ENCODE measurements at places on chromosomes 2 and 18.
A peak's percentile ranks its signal among the peaks of the same experiment; 100 is the strongest.

DNA sequence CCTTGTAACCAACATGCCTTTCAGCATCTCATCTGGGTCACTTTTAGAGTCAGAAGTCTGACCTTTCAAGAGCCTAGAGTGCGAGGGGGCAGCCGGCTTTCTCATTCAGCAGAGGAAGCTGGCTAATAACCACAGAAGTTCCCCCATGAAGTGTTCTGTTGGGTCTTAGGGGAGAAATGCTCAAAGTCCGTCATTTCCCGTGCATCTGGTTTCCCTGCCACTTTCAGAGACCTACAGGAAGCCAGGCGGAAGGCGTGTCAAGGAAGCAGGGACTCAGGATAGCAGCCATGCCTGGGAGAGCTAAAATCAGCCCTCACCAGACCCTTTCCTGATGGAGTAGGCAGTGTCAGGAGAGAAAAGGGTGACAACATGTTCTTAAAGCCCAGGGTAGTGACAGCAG, 301.8 kb upstream of the ID2 start:
- DNase-seq = no peak

DNA sequence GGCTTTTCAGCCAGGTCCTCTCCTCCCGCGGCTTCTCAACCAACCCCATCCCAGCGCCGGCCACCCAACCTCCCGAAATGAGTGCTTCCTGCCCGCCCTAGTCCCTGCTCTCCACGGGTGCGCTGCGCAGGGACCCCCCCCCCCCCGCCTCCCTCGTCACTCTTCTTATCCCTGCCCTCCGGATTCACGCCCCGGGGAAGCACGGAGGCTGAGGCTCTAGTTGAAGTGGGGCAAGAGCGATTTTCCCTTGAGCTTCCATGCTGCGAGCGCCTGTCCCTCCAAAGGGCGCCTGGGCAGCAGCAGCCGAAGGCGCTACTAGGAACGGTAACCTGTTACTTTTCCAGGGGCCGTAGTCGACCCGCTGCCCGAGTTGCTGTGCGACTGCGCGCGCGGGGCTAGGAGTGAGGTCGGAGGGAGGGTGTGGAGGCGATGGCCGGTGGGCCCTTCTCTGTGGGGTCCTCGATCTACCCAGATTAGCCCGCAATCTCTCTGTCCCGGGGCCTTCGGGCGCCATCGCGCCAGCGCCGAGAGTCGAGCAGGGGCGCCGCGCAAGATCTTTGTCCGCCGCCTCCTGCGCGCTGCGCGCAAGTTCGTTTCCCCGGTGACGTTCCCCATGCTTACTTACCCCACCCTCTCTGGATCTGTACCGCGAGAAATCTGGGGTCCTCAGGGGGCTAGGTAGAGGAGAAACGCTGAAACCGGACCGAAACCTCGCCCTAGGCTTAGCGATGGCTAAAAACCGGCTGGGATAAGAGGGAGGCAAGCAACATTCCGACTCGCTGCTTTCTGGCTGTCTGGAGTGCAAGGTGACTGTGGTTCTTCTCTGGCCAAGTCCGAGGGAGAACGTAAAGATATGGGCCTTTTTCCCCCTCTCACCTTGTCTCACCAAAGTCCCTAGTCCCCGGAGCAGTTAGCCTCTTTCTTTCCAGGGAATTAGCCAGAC, 677 bp downstream of the GAD1 start:
- DNase-seq = no peak

GRCh38 chr2:197149546-197149945, 161.0 kb downstream of the ANKRD44 start:
- DNase-seq = no peak

DNA sequence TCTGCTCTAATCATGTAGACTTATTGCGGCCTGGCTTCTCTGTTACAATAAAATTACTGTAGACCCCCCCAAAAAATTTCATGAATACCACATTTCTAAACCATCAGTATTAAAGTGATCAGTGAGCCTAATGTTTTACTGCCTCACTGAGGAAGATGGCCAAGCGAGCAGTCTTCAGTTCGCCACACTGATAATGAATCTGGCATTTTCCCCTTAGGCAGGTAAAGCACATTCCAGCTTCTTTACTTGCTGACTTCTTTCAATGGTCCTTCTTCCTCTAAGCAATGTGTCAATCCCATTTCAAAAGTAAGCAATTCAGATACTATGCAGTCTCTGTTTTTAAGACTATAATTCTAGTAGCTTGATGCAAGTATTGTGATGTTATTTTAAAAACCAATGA, 137.6 kb downstream of the LAMA1 start:
- no peak for DNase-seq

DNA sequence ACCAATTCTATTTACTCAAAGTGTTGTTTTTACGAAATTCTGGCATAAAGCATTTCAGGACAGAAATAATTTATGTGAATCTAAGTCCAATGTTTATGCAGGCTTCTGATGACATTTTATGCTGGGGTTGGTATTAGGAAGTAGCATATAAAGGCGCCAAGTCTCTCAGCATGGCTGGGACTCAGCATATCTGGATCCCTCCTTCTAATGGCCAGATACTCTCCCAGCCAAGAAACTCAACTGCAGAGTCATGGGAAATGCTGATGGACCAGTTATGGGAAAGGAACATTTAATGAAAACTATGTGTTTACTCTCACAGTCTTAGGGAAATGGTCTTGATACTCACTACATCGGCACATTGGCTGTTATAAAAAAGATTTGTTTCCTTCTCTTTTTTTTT, 392.2 kb downstream of the ARHGAP15 start:
- DNase-seq = no peak

GRCh38 chr2:231693956-231694355, 14.4 kb upstream of the PTMA start:
- DNase-seq = no peak

GRCh38 chr2:69060938-69061501, 48.0 kb downstream of the ANTXR1 start:
- DNase-seq = no peak

- DNase-seq = no peak
Observed at GRCh38 chr2:84807063-84807485, 73.8 kb downstream of the TRABD2A start.

GRCh38 chr2:173664513-173664910, 300.7 kb downstream of the SP3 start:
- no peak for DNase-seq

DNA sequence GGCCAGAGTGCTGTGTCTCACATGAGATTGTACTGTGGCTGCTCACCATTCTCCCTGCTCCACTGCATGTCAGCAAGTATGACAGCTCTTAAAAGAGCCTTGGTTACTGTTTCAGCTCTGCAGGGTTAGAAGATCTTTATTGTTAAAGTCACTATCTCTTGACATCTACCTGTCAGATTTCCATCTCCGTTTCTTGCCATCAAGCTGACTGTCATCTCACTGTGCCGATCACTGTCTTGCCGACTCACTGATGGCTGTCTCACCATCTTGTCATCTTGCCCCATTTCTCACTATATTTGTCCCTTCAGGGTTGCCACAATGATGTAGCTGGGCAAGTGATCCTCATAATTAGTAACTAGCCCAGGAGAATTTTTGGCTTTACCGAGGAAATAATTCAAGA, 800.9 kb upstream of the CDH7 start:
- no peak for DNase-seq

GRCh38 chr2:160214461-160215445, 14.7 kb upstream of the ITGB6 start:
- DNase-seq = no peak

GRCh38 chr2:22942441-22942840, 442.5 kb upstream of the KLHL29 start:
- DNase-seq = no peak

GRCh38 chr2:203476881-203477280, 58.2 kb downstream of the RAPH1 start:
- no peak for DNase-seq

GRCh38 chr2:165815299-165816141, 21.5 kb upstream of the GALNT3 start:
- DNase-seq = no peak

DNA sequence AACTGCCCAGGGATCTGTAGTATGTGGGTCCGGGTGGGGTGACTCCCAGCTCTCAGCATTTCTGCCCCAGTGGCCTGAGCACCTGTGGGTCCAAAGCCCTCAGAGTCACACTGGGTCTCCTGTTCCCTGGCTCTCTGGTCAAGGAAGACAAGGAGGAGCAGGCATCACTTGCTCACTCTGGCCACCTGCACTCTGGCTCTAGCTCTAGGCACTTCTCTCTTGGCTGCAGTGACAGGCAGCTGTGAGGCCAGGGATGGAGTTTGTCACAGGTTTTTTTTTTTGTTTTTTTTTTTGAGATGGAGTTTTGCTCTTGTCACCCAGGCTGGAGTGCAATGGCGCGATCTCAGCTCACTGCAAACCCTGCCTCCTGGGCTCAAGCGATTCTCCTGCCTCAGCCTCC, 84.6 kb downstream of the HS1BP3 start:
- DNase-seq = no peak

DNA sequence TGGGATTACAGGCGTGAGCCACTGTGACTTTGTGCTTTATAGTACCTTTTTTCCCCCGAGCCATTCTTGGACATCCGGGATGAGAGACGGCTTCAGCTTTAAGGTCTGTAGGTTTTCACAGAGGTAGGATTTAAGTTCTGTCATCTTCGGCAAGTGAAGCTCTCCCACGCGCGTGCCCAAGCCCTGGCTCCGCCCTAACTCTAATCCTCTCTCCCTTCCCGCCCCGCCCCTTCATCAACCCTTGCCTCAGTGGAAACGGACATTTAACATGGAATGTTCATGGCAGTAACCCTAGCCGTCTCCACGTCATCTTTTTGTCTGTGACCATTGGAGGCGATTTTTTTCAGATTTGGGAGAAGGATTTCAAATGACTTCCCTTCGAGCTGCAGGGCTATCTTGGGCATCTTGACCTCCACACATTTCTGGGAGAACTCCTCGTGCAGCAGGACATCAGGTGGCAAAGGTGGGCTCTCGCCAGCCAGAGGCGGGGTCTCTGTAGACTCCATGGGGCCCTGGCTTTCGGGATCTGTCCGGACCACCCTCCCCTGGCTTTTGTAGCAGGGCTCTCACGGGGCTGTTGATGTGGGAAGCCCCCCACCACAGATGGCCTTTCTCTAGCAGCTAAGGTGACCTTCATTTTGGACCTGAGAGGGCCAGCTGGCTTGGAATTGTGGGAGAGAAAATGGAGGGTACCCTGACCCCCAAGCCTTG, 6.8 kb downstream of the COLEC11 start:
- no peak for DNase-seq

- DNase-seq = no peak
Observed at GRCh38 chr2:234300932-234301823, 195.7 kb downstream of the ARL4C start.

DNA sequence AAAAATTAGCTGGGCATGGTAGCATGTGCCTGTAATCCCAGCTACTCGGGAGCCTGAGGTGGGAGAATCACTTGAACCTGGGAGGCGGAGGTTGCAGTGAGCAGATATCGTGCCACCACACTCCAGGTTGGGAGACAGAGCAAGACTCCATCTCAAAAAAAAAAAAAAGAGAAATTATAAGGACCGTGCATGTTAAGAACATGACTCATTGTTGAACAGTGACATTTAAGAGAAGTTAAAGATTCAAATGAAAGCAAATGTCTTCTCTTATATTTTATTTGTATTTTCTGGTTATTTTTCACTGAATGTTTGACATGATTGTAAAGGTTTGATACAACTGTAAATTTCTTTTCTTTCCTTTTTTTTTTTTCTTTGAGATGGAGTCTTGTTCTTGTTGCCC, 69.6 kb downstream of the APLF start:
- no peak for DNase-seq

GRCh38 chr2:231714639-231715498, 6.5 kb downstream of the PTMA start:
- DNase-seq = peak; percentile 82

DNA sequence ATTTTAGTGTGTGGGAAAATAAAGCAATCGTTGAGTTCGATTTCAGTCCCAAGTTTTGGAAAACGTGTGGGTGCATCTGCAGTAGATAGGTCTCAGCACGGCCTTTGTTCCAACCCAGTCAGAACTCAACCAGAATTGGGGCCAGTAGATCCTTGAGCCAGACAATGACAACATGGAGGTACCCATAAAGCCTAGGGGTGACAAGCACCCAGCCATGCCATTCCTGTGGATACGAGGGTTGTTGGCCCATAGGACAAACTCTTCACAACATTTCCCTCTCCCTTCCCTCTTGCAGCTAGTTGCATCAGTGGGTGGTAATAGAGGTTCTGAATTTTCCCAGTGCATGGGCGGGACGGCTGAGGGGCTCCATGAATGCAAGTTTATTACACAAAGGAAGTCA, 60.1 kb downstream of the ST3GAL5 start:
- DNase-seq = no peak

DNA sequence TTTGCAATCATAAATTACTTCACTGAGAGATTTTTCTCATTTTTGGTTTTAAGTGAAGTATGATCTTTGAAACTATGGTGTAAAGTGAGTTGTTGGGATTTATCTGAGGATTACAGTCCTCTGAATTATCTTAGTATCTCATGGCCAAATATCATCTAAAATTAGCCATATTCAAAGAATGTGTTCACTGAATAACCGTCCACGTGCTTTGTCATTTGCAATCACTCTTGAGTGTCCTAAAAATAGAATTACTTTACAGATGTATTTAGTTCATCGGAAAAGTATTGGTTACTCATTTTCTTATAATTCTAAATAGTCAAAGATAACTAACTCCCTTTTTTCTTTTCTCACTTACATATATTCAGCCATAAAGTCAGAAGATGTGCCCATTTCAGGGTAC, 141.2 kb downstream of the RTN4 start:
- DNase-seq = no peak

- DNase-seq = peak; percentile 58
Observed at GRCh38 chr2:10407841-10408648, 40.1 kb downstream of the ODC1 start.

GRCh38 chr18:36532394-36532793, 234.9 kb downstream of the FHOD3 start:
- no peak for DNase-seq

- no peak for DNase-seq
Observed at GRCh38 chr2:63192169-63192888, 141.7 kb downstream of the OTX1 start.

DNA sequence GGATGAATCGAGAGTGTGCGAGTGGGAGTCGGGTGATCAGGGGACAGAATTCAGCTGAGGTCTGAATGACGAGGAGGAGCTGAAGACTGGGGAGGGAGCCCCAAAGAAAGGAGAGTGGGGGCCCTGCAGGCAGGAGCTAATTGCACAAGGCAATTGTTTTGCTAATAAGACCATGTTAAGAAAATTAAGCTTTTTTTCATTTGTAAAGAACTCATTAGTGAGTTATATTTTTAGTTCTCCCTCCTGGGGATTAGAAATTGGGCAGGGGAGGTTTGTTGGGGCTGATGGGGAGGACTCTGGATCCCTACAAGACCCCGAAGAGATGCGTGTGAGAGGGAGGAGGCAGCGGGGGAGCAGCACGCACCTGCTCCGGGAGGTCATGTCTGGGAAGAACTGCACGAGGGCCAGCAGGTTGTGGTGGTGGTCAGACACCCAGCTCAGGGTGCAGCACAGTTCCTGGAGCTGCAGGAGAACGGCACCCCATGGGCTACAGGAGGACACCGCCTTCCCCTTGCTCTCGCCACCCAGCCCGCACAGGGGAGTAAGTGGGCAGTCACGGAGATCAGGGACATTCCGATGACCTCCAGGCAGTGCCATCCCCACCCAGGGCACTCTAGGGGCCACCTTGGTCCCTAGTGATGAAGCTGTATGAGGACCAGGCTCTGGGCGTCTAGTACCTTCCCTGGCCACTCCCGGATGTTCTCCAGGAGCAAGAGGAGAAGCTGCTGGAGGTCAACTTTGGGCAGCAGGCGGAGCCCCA, 51.1 kb upstream of the SEMA4C start:
- DNase-seq = no peak
